Nephron progenitor cell (in vitro differentiated cells): ENCODE measurements at places on chromosomes 1 and 21.

- no peak for DNase-seq
These were observed 62.3 kb downstream of the LYPLAL1 start for GRCh38 chr1:219235903-219236481.

DNA sequence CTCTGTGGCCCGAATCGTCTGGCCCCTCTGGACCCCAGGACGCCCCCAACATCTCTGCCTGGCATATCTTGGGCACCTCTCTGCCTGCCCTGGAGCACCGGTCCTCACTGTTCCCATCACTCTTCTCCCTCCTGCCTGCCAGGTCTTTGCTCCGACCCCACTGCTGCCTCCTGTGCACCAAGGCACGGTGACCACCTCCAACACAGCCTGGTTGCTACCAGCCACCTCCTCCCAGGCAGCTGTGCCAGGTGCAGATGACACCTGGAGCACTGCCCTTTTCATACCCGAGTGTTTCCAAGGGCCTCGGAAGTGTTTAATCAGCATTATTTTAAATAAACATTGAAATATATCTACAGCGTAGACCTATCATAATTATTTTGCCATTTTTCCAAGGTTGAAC, 31.3 kb downstream of the PKNOX1 start:
- DNase-seq = no peak

DNA sequence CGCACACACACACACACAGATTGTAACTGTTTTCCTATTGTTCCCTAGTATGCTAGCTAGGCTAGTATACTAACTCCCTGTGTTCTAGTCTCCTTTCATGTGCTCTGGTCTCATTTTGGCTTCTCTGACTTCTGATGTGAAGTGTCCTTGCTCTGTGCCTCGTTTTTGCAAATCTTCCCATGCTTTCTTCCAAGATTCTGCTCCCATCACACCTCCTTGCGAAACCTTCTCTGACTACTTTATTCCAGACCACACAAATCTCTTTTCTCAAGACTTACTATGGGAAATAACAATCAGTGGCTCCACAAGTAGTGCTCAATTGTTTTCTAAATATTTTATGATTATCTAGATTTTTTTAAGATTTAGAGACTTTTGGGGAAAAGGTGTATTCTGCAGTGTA, 10.3 kb downstream of the PRRX1 start:
- DNase-seq = no peak

- no peak for DNase-seq
These were observed 84.8 kb downstream of the HUNK start for GRCh38 chr21:31957631-31958030.

GRCh38 chr1:210371916-210372315, 43.2 kb downstream of the HHAT start:
- no peak for DNase-seq

- no peak for DNase-seq
These were observed 17.2 kb downstream of the MYBPH start for GRCh38 chr1:203158423-203158822.

- DNase-seq = no peak
These were observed 6.3 kb upstream of the PRDM15 start for GRCh38 chr21:41885341-41886024.

DNA sequence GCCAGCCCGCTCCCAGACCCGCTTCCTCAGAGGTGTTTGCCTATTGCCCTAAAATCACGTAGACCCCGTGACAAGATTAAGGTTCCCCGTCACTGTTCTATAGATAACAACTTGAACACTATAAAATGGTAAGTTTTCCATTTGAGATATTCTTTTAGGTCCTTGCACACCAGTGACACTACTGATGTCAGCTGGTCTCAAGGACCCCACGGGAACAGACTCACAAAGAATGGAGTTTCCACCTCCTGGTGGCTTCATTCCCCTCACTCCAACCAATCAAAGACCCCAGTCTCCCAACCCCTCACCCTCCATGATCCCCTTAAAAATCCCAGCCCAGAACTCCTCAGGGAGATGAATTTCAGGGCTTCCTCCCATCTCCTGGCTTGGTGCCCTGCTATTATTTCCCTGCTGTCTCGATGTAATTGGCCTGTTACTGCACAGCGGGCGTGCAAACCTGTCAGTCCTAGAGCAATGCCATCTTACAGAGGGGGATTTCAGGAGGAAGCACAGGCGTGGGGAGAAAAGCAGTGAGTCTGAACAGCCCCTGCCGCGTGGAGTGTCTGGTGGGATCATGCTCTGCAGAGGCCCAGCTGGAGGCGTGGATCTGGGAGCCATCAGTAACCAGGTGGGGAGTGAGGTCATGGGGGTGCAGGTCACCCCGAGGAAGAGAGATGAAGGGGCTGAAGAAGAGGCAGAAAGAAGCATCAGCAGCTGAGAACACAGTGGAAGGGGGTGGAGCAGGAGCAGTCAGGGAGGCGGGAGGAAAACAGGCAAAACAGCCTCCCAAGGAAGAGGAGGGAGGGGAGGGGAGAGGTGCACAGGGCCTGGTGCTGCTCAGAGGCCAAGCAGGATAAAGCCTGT, 35.1 kb upstream of the LBR start:
- no peak for DNase-seq

DNA sequence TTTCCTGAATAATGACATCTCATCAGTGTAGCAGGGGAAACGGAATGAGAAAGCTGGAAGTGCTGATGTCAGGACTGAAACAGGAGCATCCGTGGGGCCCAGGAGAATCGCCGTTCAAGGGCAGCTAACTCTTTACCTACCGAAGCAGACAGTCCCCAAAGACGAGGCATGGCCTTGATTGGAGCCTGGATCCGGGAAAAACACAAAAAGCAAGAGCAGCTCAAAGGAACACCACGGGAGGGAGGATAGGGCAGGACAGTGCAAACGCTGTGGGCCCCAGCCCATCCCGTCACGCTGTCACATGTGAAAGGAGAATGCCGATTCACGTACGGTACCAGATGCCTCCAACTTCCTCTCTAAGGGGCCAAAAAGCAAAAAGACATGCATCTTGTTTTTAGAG, 34.9 kb downstream of the WNT9A start:
- no peak for DNase-seq

DNA sequence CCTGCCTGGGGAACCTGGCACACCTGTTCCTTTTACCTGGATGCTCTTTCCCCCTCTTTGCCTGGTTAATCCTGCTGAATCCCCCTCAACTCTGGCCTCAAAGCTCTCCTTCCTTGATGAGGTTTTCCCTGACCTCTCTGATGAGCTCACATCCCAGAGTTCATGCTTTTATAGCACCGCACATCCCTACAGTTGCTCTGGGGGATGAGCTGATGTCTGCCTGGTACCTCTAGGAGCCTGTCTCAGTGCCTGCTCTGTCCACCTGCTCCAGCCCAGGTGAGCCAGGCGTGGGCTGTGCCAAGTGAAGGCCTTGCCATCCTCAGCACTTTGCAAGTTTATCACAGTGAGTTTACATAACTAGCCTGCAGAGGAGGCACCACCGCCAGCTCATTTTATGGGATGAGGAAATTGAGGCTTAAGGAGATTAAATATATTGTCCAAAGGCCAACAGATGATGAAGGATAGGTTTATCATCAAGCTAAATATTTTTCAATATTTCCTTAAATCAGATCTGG, 58.6 kb upstream of the TMPRSS2 start:
- no peak for DNase-seq

DNA sequence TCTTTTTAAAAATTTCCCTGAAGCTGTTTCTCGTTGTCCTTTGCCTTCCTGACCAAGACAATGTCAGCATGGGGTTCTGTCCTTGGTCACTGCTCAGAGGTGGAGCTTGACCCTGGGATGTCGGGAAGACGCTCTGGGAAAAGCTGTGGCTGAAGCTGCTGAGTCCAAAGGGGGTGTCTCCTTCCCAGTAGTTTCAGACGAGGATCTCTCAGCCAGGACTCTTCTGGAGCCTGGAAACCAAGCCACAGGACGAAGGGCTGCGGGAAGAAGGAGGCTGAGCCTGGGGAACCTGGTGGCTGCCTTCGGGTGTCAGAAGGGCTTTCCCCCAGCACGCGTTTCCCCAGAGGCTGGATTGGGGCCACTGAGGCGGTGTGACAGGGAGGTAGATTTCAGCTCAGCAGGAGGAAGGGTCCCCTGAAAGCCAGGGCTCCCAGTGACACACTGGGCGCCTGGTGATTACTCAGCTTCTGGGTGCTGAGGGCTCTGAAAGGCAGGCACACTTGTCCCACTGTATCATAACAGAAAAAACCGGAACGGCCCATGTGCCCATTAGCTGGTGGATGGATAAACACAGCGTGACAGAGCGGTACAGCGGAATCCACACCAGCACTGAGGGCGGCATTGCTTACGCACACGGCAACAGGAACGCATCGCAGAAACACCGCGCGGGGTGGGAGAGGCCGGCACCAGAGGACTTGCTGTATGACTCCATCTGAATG, 5.0 kb upstream of the KRTAP12-1 start:
- no peak for DNase-seq

DNA sequence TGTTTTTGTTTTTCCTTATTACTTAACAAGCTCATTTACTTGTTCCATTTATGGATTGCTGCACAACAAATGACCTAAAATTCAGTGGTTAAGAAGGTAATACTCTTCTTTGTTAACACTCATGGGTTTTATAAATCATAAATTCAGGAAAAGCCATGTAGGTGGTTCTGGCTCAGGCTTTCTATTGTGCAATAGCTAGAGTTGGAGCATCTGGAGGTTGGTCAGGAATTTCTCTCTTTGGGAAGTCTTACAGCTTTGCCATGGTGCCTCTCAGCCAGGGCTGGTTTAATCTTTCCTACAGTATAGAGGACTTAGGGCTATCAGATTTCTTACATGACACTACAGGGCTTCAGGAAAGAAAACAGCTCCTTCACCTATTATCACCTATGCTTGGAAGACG, 1677.1 kb downstream of the KCNT2 start:
- no peak for DNase-seq

DNA sequence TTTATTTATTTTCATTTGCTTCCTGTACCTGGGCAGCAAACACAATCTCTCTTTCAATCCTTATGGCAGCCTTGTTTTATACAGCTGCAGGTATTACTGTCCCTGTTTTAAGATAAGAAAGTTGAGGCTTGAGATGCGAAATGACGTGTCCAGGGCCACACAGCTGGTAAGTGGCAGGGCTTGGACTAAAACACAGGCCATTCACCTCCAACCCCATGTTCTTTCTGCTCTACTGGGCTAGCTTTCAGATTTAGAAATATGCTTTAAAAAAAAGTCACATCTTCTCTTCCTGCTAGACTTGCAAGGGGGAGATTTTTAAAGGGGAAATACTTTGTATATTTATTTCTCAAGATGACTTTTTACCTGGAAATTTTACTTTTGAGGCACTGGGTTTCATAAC, 62.8 kb downstream of the CNST start:
- no peak for DNase-seq

DNA sequence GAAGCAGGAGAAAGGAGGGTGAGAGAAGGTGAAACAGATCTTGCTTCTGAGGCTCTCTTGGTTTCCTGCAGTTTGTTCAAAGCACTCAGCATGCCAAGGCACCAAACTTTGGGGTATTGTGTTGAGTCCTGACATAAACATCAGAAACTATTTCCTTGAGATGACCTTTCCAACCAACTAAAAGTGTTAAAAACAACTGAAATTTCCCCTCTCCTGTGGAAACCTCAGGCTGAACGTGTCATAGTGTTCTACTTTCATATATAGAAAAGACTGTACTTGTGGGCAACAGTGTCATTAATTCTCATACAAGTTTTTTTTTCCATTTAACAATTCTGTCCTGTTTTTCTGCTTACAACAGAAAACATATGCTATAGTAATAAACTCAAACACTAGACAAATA, 6.3 kb upstream of the LYST start:
- DNase-seq = no peak

DNA sequence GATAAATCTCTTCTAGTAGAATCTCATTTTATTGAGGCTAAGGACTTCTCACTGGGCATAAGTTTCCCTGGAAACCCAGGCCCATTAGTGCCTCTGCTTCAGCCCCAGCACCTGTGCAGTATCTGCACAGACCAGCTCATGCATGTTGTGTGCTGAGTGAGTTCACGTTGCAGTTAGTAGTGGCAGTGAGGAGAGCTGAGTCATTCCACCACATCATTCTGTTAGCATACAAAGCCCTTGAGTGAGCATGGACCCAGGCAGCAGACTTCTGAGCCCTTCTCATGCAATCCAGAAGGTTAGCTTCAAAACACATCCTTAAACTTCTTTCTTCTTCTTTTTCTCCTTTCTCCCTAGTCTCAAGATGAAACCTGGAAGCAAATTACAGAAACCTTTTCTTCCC, 45.8 kb upstream of the NTPCR start:
- DNase-seq = no peak

DNA sequence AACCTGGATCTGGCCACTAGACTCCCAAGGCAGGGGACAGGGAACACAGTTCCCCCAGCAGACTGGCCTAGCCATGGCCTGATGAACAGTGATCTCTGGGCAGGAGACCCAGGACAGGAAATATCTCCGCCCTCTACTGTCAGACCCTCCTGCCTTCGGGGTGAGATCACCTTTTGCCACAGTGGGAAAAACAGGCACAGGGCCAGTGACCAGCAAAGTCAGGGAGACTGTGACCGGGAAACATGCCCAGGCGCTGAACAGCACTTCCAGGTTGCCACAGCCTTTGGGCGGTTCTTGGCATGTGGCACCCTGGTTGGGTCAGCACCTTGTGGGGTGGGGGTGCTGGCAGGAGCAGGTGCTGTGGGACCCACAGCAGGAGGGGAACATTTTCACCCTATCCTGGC, 8.9 kb upstream of the ZNF669 start:
- DNase-seq = no peak

- DNase-seq = no peak
These were observed 111.0 kb downstream of the PTPN14 start for GRCh38 chr1:214440219-214440965.

DNA sequence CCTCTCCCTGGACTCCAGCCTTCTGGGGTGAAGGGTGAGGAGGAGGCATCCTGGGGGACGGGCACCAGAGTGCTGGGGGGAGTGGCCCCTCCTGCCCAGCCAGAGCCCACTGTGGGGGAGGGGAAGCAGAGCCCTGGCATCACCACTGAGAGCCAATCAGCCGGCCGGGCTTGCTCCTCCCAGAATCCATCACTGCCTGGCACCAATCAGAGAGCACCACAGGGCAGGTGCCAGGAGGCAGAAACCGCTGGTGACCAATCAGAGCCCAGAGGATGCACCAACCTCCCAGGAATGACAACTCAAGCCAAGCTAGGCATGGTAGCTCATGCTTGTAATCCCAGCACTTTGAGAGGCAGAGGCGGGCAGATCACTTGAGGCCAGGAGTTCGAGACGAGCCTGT, 27.9 kb downstream of the CASZ1 start:
- DNase-seq = no peak

GRCh38 chr1:173506437-173506836, 29.3 kb downstream of the PRDX6 start:
- no peak for DNase-seq

- no peak for DNase-seq
These were observed 15.5 kb upstream of the GFI1 start for GRCh38 chr1:92502247-92502646.
